Ascending aorta (tissue), 2 donors: ENCODE measurements at places on chromosomes 1 and 21. TPM values are rescaled to one million over a fixed set of nuclear protein-coding genes. Genes with fewer than 3 reads are reported as not detected.

HPDL gene
- total RNA-seq = not detected

- DNase-seq = no peak
- no peaks in the 10 kb centered on the region for H3K36me3 ChIP-seq
- no peak overlapping the region for H3K27ac ChIP-seq
Measured at GRCh38 chr1:66214901-66215300, 319.1 kb upstream of the SGIP1 start.

DNA sequence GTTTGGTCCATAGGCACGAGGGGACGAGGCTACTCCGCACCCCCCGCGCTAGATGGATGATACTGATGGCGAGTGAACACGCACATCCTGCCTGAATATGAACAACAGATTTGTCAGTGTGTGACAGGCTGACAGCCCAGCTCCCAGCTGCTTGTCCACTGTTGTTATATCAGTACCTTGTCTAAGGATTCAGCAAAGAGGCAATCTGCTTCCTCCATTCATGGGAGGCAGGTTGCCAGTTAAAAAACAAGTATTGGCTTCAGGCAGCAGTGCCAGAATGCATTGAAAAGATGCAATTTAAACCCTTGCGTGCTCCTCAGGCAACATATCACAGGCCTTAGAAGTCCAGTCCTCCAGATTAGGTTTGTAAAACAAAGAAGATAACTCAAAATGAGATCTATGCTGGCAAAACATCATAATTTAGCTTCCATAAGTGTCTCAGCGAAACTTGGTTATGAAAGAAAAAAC is 223.3 kb downstream of the GPATCH2 start:
- no peak overlapping the region for H3K27ac ChIP-seq
- H3K4me3 ChIP-seq = peak overlapping the region; percentile 15
- no peak for DNase-seq
- no peaks in the 10 kb centered on the region for H3K27me3 ChIP-seq
- no peaks in the 10 kb centered on the region for H3K36me3 ChIP-seq

GRCh38 chr1:22262583-22262982 is 119.7 kb upstream of the WNT4 start:
- H3K27ac ChIP-seq = no peak overlapping the region
- H3K36me3 ChIP-seq = no peaks in the 10 kb centered on the region
- no peak for DNase-seq
- H3K27me3 ChIP-seq = no peaks in the 10 kb centered on the region
- no peaks in the 10 kb centered on the region for H3K4me1 ChIP-seq
- H3K4me3 ChIP-seq = no peak overlapping the region

ALX3 gene
- total RNA-seq = not detected

SFPQ gene
- total RNA-seq = 231 TPM

FAM177B gene
- not detected for total RNA-seq

SLAMF1 gene
- not detected for total RNA-seq

DNA sequence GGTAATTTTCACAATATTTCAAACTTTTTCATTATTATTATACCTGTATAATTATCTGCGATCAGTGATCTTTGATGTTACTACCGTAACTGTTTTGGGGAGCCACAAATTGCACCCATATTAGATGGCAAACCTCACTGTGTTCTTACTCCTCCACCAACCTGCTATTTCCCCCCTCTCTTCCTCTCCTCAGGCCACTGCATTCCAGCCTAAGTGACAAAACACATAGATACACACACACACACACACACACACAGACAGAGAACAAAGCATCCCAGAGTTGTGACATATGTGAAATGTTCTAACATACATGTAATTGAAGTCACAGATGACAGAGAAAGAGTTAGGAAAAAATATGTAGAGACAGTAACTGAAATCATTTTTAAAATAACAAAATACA is 18.5 kb downstream of the COP1 start:
- H3K27ac ChIP-seq = no peak overlapping the region
- H3K4me3 ChIP-seq = no peak overlapping the region
- peaks cover 2% of the 10 kb centered on the region for H3K36me3 ChIP-seq

DNA sequence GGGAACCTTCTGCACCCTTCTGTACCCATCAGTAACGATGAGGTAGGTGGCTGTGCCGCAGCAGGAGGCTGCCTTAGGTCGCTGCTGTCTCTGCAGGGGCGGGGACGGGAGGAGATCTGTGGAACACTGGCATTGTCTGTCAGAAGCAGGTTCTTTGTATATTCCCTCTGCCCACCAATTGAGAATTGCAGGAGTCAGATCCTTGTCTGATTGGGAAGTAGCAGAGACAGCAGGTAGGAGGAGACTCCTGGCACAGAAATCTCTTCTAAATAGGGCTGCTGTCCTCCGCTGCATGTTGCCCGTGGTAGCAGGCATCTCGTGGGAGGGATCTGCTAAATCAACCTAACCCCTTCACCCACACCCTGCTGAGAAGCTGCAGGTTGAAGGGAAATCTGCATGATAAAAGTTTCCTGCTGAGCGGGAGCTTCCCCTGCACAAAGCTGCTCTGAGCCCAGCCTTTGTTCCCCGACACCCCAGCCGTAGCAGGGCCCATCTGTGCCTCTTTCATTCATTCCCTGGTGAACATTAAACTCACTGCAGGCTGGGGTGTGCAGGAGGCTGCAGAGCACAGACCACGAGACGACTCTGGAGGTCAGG is 15.9 kb downstream of the SARS1 start:
- H3K27ac ChIP-seq = no peak overlapping the region
- DNase-seq = no peak
- H3K4me3 ChIP-seq = no peak overlapping the region
- H3K36me3 ChIP-seq = peaks cover 82% of the 10 kb centered on the region
- no peaks in the 10 kb centered on the region for H3K4me1 ChIP-seq
- no peaks in the 10 kb centered on the region for H3K27me3 ChIP-seq

- no peak overlapping the region for H3K4me3 ChIP-seq
- no peaks in the 10 kb centered on the region for H3K36me3 ChIP-seq
- DNase-seq = no peak
Measured at GRCh38 chr1:21051177-21051825, 125.4 kb downstream of the EIF4G3 start.

RXRG gene
- total RNA-seq = not detected

- no peaks in the 10 kb centered on the region for H3K27me3 ChIP-seq
- H3K36me3 ChIP-seq = no peaks in the 10 kb centered on the region
- H3K4me1 ChIP-seq = no peaks in the 10 kb centered on the region
- H3K27ac ChIP-seq = no peak overlapping the region
Measured at GRCh38 chr1:197750366-197750765, 24.9 kb downstream of the DENND1B start.

RNU1-3 gene
- total RNA-seq = under 0.01 TPM

- H3K27me3 ChIP-seq = no peaks in the 10 kb centered on the region
- no peak overlapping the region for H3K27ac ChIP-seq
- DNase-seq = no peak
- H3K4me3 ChIP-seq = no peak overlapping the region
- H3K4me1 ChIP-seq = no peaks in the 10 kb centered on the region
- no peaks in the 10 kb centered on the region for H3K36me3 ChIP-seq
Measured at GRCh38 chr1:71785450-71785849, 496.9 kb downstream of the NEGR1 start.

SLC9C2 gene
- not detected for total RNA-seq

- peak overlapping the region; percentile 36 for H3K27ac ChIP-seq
- peaks cover 8% of the 10 kb centered on the region for H3K36me3 ChIP-seq
- no peaks in the 10 kb centered on the region for H3K4me1 ChIP-seq
- H3K4me3 ChIP-seq = no peak overlapping the region
Measured at GRCh38 chr1:186059311-186059710, 315.7 kb downstream of the TPR start.

GRCh38 chr1:147721716-147722115 is 38.7 kb downstream of the GJA5 start:
- H3K4me1 ChIP-seq = no peaks in the 10 kb centered on the region
- DNase-seq = no peak
- no peak overlapping the region for H3K27ac ChIP-seq
- H3K4me3 ChIP-seq = no peak overlapping the region
- H3K27me3 ChIP-seq = no peaks in the 10 kb centered on the region
